ENCODE measurements at places on chromosomes 6 and 20. TPM values are rescaled to one million over a fixed set of nuclear protein-coding genes. Genes with fewer than 3 reads are reported as not detected.

The BPI gene
- not detected for total RNA-seq

The THEMIS gene
- total RNA-seq, result 0.18 TPM

The FHL5 gene
- not detected for total RNA-seq

The METTL24 gene
- total RNA-seq, result not detected

The TNFAIP3 gene
- total RNA-seq, result 6.0 TPM

GRCh38 chr20:34564833-34565232 is 6.3 kb downstream of the MAP1LC3A start:
- no peak for DNase-seq
- H3K36me3 ChIP-seq, result no peaks in the 10 kb centered on the region
- H3K4me3 ChIP-seq, result no peak overlapping the region
- H3K4me1 ChIP-seq, result peaks cover 11% of the 10 kb centered on the region

DNA sequence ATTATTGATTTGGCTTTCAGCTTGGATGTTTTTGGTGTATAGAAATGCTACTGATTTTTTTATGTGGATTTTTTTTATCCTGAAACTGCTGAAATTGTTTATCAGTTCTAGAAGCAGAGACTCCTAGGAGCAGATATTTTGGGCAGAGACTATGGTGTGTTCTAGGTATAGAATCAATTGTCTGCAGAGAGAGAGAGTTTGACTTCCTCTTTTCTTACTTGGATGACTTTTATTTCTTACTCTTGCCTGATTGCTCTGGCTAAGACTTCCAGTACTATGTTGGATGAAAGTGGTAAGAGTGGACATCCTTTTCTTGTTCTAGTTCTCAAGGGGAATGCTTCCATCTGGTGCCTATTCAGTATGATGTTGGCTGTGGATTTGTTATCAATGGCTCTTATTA is 370.6 kb downstream of the PHF3 start:
- H3K4me3 ChIP-seq, result no peak overlapping the region
- H3K36me3 ChIP-seq, result no peaks in the 10 kb centered on the region
- no peak for DNase-seq
- no peaks in the 10 kb centered on the region for H3K27me3 ChIP-seq

Measured in HFFc6 (cell line).